ENCODE measurements at places on chromosomes 1 and 21.

DNA sequence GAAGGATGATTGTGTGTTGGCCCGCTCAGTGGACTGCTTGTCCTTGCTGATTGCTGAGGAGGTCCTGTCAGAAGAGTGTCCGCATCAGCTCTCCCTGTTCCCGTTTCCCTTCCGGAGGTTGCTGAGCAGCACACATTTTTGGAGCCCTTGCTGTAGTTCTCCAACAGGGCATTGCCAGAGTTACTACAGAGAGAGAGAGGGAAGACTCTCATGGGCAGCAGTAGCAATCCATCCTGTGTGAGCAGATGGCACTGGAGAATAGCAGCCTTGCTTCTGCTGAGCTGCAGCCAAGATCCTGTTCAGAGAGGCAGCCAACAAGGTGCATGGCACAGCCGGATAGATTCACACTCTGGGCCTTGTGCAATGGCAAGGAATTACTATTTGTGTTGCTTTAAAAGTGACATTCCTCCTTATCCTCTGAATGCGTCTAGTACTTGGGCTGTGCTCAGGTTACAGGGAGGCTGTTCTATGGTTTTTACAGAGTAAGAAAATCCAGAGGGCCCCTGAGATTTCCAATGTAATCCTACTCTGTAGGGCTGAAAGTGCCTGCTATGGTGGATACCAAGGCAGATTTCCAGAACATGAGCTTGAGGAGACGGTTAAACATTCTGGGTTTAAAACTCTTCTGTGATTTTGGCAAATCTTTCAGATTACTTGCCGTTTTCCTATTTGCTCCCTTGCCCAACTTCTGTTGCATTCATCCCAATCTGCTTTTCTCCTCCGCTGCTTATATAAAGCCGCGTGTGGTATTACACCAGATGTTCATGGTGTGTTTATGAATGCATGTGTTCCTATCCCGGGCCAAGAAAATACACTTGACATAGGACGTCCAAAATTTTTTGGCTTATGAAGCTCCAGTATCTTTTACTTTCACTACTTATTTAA is 27.4 kb downstream of the AK4 start:
- no peak for DNase-seq

DNA sequence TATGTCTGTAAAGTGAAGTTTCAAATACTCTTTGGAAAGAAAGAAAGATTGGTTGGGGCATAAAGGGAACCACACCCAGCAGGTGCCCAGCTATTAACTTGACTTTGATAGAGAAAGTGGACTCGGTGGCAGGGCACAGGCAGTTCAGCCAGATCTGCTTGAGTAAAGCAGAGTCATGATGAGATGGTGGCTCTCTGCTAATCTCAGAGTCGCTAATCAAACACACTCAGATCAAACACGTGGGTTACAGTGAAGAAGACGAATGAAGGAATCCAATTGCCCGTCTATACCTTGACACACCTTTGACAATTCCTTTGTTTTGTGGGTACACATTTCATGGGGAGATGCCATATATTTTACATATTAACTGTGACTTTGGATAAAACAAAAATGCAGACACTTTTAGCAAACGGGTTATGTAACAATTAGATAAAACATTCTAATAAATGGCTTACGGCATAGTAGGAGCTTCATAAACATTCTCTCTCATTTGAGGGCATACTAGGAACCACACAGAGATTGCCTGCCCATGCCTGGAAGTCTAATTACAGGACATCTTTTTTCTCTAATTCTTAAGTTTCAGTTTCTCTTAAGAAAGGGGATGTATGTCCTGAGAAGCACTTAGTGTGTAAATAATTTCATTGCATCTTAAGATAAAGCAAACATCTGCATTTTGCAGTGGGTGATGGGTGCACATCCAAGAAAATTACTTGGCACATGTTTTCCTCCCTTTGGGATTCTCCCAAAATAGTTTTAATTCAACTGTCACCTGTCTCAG is 7.2 kb downstream of the CBR1 start:
- no peak for DNase-seq

- no peak for DNase-seq
Observed at GRCh38 chr1:192936313-192937018, 122.7 kb downstream of the UCHL5 start.

DNA sequence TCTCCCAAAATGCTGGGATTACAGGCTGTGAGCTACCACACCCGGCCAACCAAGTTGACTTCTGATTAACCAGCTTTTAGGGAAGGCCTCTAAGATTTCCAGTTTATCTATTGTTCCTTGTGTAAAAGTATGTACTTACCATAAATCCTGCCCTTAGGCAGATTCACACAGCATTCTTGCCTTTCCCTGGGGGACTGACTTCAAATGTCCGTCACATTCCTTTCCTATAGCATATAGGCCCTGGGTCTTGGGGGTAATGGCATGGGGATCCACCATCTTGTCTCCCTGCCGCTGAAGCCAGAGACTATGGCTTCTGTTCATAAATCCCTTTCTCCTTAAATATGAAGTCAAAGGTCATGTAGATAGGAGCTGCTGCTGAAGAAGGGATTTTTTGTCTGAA is 872 bp upstream of the PINK1 start:
- DNase-seq: peak; percentile 55

- no peak for DNase-seq
Observed at GRCh38 chr1:182968151-182968741, 15.3 kb upstream of the SHCBP1L start.

DNA sequence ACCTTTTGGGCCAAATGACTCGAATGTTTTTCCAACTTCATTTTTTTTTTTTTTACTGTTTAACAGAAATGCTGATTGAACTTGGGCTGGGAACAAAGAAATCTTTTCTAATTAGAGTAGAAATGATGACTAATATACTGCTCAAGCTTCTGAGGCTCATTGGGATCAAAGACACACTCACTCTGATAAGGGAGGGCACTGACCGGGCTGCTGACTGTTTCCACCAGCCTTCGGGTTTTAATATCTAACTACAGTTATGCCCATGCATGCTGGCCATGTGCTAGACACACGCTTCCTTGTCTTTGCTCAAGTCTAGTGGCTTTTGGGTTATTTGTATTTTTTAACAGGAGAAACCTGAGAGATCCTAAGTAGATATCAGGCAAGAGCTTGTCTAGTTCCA is 16.8 kb downstream of the ZBTB18 start:
- no peak for DNase-seq

DNA sequence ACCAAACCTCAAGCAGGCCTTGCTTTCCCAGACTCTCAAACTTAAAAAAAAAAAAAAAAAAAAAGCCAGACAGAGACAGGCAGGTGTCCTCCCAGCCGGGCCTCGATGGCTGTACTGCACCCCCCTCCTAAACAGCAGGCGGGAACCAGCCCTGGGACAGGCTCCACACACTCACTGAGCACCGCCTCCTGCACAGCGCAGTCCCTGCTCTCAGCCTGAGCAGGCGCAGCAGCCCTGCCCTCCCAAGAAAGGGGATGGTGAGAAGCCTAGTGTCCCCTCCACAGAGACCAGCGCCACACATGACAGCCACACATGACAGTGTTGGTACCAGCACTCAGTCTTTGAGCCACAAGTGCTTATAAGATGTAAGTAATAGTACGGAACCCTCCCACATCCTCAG is 11.9 kb downstream of the MX2 start:
- DNase-seq: no peak

GRCh38 chr1:6673816-6674398 is 27.7 kb downstream of the DNAJC11 start:
- no peak for DNase-seq

DNA sequence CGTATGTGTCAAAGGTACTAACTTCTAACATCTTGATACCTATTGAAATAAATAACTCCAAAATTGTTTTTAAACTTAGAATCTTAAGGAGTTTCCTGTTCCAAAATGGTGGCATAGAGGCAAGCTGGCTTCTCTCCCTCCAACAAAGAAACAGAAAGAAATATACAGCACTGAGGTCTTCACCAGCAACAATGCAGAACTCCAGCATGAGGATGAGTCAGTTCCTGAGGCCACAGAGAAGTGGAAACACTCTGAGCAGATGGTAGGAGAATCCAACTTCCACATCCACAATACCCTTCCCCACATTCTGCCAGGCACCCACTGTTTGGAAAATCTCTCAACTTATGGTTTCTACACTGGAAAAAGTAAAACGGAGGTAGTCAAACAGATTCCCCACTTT is 12.2 kb upstream of the PPIH start:
- no peak for DNase-seq
